ENCODE measurements at places on chromosomes 6 and 20.

- no peak for DNase-seq
These were observed 801 bp upstream of the KIFC1 start for GRCh38 chr6:33390767-33391277.

GRCh38 chr6:91464201-91464600 is 877.3 kb upstream of the MAP3K7 start:
- no peak for DNase-seq

DNA sequence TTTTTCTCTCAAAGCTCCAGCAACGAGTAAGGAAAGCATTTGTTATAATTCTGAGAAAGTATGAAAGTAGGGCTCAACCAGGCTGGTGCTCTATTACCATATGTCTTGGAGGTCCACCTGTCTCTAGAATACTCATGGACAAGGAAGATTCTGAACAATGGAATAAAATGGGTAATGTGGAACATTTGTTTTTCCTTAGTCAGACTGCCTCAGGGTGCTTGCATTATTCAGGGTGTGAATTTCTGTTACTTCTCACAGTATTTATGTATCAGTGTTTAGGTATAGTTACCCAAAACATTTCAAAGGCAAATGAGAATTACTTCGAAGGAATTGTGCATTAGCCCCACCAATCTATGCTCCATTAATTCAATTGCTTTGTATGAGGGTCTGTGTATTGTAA is 586.2 kb upstream of the CITED2 start:
- DNase-seq, result no peak

DNA sequence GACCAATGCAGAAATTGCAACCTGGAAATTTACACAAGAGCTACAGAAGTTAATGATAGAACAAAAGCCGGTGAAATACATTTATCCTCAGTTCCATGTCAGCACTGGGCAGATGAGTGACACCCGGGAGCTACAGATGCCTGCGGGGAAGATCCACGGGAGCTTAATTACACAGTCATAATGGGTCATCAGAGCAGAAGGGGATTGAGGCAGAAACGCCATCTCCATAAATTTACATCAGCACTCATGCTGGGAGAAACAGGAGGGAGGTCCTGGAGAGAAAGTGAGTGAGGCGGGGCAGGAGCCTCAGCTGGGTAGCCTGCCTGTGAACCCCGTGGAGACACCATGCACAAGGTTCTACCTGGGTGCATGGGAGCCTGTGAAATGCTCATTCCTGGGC is 37.6 kb upstream of the CST7 start:
- DNase-seq, result no peak

DNA sequence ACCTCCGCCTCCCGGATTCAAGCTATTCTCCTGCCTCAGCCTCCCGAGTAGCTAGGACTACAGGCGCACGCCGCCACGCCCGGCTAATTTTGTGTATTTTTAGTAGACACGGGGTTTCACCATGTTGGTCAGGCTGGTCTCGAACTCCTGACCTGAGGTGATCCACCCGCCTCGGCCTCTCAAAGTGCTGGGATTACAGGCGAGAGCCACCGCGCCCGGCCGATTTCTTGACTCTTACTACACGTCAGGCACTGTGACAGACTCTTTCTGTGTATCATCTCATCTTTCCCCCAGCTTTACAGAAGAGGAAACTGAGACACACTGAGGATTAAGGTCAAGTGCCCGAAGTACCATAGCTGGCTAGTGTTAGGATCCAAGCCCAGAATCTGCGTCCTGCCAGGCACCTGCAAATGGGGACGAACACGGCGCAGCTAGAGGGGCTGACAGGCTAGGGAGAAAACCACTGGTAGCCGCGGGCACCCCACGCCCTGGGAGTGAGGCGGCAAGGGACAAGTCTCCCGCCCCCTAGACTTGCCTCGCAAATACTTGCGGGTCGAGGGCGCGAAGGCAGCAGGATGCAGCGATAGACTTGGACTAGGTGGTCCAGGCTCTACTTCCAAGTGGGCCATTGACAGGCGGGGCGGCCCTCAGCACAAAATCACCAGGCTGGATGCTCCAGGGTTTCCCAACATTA is 1.1 kb upstream of the TAF8 start:
- DNase-seq, result no peak

- DNase-seq, result peak; percentile 4
These were observed 173.4 kb downstream of the MOXD1 start for GRCh38 chr6:132227904-132228303.

GRCh38 chr6:107418118-107418517 is 41.2 kb downstream of the PDSS2 start:
- no peak for DNase-seq

DNA sequence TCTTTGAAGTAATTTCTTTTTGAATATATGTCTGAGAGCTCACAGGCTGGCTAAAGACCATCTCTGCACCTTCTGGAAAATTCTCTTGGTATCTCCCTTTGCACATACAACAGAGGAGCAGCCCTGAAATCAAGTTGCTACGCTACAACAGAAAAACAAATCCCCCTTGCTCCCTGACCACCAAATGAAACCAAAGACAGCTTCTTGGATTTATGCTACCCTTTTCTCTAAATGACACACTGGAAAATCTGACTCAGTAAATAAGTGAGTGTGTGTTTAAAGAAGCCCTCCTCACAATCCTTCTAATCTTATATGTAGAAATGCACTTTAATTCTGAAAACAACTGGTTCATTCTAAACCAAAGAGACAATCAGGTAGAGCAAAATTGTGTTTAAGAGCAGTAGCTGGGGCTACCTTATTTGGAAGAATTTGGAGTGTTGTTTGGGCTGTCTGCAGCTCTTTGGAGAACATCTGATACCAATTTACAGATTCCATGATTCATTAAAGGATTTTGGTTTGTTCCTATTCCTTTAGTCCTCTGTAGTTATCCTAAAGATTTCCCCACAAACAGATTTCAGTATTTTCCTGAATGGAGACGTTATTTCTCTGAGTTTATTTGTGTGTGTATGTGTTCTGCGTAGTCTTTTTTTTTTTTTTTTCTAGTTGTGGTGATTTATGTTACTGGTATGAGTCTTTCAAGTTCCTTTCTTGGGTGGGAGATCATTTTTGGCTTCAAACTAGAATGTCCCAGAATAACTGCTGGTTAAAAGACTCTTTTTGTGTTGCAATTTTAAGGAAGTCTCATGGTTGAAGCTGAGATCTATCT is 36.4 kb upstream of the UTRN start:
- no peak for DNase-seq

- no peak for DNase-seq
These were observed 113.7 kb downstream of the UNC5CL start for GRCh38 chr6:40925341-40925740.

GRCh38 chr20:199996-200395 is 10.5 kb upstream of the DEFB128 start:
- DNase-seq, result no peak

- no peak for DNase-seq
These were observed 34.8 kb upstream of the NCOA3 start for GRCh38 chr20:47466704-47467459.

DNA sequence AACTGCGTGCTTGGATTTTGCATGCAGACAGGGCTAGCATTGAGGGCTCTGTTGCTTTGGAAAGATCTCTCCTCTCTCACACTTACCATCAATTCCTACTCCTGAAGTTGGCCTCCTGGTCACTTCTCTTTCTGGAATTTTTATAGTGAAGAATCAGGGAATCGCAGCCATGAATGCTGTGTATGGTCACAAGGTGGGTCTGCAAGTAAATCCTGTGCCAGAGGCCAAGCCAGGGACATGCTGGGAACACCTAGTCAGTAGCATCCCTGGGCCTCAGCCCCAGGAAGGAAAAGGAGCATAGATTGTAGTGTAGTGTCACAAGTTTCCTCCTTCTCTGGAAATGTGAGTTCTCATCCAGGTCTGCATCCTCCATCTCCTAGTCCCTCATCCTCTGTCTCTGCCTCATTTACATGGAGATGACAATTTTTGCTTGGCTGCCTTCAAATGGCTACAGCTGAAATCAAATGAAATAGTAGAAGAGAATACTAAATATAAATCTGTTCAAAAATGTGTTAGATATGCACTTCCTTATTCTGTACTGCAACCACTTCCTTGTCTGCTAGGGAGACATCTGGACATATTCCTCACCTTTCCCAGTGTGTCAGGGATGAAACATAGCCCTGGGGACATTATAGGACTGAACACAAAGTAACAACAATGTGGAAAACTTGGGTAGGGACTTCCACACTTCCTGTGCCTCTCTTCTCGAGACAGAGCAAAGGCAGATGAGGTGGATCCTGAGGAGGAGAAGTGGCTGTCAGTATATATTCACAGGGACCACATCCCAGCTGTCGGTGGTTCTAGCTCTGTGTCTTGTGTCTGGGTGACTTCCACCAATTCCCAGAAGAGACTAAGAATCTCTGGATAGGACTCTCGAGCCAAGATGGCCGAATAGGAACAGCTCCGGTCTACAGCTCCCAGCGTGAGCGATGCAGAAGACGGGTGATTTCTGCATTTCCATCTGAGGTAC is 17.0 kb downstream of the CST9 start:
- no peak for DNase-seq

- no peak for DNase-seq
These were observed 126.5 kb upstream of the CITED2 start for GRCh38 chr6:139500977-139501376.

- no peak for DNase-seq
These were observed 154.6 kb downstream of the CDKAL1 start for GRCh38 chr6:20688710-20689500.

- DNase-seq, result no peak
These were observed 197.6 kb downstream of the PRL start for GRCh38 chr6:22099231-22099630.

GRCh38 chr6:3228046-3228671 is 706 bp upstream of the TUBB2B start:
- no peak for DNase-seq

DNA sequence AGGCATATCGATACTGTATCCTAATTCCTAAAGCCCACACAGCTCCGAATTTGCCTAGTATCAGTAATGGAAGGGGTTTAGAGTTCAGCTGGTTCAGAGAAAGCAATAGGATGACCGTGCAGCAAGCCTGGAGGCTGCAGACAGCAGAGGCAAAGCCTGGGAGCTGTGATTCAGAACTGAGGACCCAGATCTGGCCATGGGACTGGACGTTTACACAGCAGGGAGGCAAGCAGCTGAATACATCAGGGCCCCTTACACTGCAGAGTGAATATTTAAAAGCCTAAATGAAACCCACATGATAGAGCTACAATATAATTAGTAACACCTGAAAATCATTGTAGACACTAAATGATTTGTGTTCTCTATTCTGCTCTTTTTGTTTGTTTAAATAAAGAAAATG is 38.0 kb downstream of the ELOVL2 start:
- no peak for DNase-seq

DNA sequence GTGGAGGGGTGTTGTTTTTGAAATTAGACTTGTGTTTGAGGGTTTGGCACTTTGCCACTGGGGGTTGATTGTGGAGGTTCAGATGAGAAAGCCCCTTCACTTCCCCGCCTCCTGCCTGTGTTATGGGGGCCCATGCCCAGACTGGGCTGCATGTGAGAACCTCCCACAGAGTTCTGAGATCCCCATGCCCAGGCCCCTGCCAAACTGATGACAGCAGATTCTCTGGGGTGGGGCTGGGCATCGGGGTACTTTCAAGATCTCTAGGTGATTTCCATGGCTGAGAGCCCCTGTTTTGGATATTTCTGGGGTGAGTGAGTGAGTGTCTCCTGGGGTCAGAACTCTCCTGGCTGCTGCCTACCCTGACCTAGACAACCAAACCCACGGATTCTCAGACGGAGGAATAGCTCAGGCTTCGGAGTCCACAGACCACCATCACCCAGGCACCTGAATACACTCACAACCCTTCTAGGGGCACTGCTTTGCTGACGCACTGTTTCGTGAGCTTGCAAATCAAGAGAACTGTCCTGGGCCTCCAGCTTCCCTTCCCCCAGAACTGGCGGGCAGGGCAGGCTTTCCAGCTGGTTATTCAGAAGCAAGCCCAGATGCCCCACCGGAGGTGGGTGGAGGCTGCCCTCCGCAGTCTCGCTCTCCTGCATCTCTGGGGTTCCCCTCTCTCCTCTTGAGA is 6.3 kb downstream of the BCAS1 start:
- DNase-seq, result no peak

- DNase-seq, result no peak
These were observed 364.9 kb downstream of the GRIK2 start for GRCh38 chr6:101758368-101758767.

- DNase-seq, result peak; percentile 92
These were observed 114.6 kb upstream of the RIPOR2 start for GRCh38 chr6:25050356-25050755.

- no peak for DNase-seq
These were observed 110.7 kb downstream of the KIF6 start for GRCh38 chr6:39614393-39614950.

DNA sequence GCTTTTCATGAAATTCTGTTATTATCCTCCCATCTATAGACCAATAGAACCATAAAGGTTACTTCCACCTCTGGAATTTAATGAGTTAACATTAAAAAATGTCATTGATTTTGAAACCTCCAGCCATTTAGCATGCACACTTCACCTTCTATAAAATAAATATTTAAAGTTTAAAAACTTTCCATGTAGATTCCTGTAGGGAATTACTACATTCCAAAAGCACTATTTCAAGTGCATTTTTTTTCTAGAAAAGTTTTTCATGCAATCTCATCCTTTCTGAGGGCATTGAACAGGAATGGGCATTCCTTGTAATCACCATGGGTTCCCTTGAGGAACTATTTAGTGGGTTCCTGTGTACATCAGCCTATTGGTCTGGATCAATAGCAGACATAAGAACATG is 253.8 kb upstream of the RIN2 start:
- DNase-seq, result no peak

DNA sequence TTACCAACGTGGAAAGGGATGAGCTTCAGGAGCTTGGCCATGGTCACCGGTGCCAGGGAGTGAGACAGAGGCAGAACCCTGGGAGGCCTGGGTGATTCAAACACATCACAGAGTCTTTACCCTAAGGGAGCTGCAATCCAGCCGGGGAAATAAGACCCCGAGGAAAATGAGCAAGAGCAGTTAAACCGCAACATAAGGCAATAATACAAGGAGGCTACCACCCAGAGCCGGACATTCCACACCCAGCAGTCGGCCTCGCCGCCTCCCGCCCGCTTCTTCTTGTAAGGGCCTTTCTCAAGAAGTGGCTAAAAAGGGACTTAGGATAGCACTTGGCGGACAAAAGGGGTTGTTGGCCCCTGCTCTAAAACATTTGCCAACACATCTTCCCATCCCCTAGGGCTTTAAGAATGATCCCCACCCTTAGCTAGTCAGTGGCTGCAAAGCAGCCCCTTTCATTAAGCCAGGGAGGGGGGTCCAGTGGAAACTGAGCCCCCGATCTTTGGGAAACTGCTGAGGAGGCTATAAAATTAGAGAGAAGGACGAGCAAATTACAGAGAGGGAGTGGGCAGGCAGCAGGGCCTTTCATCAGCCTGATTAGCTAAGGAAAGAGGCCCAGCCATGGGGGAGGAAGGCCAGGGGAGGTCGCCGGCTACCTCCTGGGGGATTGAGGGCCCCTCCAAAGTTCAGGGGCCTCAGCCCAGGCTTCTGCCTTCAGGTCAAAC is 34.3 kb downstream of the SNX5 start:
- no peak for DNase-seq

DNA sequence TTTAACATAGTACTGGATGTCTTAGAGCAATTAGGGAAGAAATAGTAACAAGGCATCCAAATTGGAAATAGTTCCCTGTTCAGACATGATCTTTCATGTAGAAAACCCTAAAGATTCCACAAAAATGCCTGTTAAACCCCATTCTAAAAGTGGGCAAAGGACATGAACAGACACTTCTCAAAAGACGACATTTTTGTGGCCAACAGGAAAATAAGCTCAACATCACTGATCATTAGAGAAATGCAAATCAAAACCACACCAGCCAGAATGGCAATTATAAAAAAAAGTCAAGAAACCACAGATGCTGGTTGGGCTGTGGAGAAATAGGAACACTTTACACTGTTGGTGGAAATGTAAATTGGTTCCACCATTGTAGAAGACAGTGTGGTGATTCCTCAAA is 109.9 kb upstream of the MOCS1 start:
- no peak for DNase-seq

Data from COLO829 (cell line).